ENCODE measurements at places on chromosomes 7 and 10.

GRCh38 chr10:119290301-119291048 lies 83.1 kb downstream of the GRK5 start:
- no peak for DNase-seq

- no peak for DNase-seq
These were observed 53.2 kb downstream of the LARP4B start for GRCh38 chr10:878333-878759.

DNA sequence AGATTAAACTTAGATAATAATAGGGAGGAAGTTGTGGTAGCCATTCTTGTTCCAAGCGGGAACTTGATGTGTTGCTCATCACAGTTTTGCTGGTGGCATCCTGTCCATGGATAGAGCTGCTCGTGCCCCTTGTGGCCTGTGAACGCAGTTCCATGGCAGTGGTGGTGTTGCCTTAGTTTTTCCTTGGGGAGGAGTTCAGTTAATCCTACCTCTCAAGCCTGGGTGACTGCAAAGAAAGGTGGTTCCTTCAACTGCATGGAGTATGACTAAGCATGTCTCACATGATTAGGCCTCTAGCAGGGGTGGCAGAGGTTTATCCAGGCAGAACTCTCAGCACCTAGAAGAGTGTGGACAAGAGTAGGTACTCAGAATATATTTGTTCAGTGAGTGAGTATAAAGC lies 99.7 kb downstream of the MAPK8 start:
- no peak for DNase-seq

- DNase-seq: no peak
These were observed 30.7 kb upstream of the BTBD16 start for GRCh38 chr10:122240401-122240800.

- DNase-seq: no peak
These were observed 40.5 kb upstream of the WASL start for GRCh38 chr7:123789206-123789784.
